ENCODE measurements at places on chromosomes 12 and 14.
A peak's percentile ranks its signal among the peaks of the same experiment; 100 is the strongest.

GRCh38 chr14:105299654-105300541 is 903 bp downstream of the BRF1 start:
- DNase-seq: peak; percentile 55

- DNase-seq: no peak
These were observed 40.8 kb downstream of the CCDC92 start for GRCh38 chr12:123931686-123932321.

GRCh38 chr12:94977766-94978468 is 25.6 kb downstream of the NDUFA12 start:
- no peak for DNase-seq

DNA sequence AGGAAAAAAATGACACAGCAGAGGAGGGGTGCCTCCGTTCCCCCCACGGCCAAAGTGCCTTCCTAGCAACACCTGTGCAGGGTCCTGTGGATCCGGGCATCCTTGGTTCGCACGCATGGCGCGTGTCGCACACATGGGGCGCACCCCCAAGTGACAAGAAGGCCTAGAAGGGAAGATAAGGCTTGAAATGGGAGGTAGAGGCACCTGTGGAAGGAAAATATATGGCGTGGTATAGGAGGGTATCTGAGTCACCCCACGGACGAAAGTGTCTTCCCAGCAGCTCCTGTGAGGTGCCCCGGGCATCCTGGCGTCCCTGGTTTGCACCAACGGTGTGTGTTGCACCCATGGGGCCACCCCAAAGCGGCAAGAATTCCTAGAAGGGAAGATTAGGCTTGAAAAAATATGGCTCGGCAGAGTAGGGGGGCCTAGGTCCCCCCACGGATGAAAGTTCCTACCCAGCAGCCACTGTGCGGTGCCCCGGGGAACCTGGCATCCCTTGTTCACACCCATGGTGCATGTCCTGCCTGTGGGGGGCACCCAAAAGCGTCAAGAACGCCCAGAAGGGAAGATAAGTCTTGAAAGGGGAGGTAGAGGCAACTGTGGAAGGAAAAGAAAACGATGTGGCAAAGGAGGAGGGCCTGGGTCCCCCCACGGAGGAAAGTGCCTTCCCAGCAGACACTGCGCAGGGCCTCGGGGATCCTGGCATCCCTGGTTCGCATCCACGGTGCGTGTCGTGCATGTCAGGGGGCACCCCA is 280.0 kb downstream of the ALG10 start:
- DNase-seq: no peak

DNA sequence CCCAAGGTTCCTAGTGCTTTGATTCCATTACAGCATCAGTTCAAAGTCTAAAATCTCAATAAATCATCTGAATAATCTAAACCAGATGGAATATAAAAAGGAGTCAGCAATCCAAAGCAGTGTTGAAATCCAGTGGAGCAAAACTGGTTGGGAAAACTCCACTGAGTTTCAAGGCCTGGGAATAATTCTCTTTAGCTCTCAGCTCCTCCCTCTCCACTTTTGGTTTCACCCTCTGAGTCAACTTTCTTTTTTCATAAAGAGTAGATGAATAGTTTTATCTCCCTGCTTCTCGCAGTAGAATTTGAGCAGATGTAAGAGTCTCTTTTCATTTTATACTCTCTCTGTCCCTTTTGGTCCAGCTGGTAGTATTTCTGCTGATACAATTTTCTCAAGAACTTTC is 338.6 kb downstream of the APAF1 start:
- no peak for DNase-seq

GRCh38 chr12:50056639-50056976 is 788 bp upstream of the ASIC1 start:
- DNase-seq: no peak

DNA sequence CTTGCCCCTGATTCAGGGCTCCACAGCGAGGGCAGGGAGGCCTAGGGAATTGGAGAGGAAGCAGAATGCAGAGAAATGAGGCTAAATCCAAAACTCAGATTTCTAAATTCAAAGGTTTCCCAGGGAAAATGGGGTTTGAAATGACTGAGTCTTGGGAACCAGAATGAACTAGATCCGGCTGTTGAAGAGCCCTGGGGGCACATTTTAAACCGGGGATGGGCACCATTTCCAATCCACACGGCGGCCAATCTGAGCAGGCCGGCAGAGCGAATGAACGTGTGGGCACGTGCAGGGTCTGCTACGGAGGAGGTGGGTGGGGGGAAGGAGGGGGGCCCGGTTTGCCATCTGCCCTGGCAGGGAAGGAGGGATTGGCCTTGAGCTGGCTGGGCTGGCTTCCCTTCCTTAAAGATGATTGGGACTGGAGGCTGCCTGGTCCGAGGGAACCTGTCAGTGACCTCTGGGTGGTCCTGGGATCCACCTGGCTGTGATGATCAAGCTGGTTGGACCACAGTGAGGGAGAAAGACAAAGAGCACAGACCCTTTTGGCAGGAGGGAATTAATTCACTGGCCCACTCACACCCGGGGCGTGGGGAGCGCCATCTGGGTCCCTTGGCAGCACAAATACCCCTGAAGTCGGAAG is 161.0 kb downstream of the RBM19 start:
- DNase-seq: no peak

- no peak for DNase-seq
These were observed 4.8 kb downstream of the CCDC177 start for GRCh38 chr14:69569859-69570258.

DNA sequence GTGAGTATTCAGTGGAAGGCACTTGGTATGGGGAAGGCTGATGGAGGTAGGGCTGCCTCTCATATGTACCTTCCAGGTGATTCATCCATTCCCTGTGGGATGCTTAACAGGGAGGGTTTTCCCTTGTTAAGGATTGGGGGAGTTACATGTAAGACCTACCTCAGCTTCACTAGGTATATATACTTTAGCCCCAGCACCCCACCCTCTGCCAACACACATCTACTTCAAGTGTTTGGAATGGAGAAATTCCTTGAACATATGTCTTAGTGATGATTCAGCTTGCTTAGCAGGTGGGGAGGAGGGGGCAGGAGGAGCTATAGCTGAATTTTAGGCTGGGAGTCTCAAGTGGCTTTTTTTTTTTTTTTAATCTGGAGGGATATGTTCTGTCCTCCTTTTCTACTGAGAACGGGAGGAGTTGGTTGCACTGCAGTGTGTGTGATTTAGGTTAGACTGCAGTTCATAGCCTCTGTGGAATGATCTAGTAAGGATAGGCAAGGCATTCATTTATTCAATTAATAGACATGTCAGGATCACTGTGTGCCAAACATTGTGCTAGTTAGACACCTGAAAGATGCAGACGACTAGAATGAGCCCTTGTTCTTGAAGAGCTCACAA is 1.7 kb downstream of the PIP4K2C start:
- no peak for DNase-seq

GRCh38 chr14:59461891-59462290 is 3.3 kb downstream of the GPR135 start:
- DNase-seq: no peak

GRCh38 chr14:89781046-89781445 is 173.5 kb downstream of the EFCAB11 start:
- no peak for DNase-seq

DNA sequence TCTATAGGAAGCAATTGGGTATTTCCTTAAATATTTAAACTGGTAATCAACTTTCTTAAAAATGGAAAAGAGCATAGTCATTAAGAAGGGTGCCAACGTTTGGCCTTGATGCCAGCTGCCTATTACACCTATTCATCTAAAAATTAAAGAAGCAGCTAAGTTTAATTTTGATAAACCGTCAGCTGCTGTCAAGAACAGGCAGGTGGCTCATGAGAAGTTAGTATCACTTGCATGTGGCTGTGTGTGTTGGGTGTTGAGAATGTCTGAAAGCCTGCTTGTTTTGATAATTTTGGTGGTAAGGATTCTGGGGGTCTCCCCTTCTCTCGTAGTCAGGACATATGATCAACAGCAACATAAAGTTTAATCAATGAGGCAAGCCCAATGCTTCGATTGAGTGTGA is 6.5 kb downstream of the GLRX5 start:
- DNase-seq: no peak

GRCh38 chr12:91988086-91988923 is 157.3 kb downstream of the BTG1 start:
- no peak for DNase-seq

GRCh38 chr12:116087399-116087798 is 190.1 kb downstream of the MED13L start:
- no peak for DNase-seq

DNA sequence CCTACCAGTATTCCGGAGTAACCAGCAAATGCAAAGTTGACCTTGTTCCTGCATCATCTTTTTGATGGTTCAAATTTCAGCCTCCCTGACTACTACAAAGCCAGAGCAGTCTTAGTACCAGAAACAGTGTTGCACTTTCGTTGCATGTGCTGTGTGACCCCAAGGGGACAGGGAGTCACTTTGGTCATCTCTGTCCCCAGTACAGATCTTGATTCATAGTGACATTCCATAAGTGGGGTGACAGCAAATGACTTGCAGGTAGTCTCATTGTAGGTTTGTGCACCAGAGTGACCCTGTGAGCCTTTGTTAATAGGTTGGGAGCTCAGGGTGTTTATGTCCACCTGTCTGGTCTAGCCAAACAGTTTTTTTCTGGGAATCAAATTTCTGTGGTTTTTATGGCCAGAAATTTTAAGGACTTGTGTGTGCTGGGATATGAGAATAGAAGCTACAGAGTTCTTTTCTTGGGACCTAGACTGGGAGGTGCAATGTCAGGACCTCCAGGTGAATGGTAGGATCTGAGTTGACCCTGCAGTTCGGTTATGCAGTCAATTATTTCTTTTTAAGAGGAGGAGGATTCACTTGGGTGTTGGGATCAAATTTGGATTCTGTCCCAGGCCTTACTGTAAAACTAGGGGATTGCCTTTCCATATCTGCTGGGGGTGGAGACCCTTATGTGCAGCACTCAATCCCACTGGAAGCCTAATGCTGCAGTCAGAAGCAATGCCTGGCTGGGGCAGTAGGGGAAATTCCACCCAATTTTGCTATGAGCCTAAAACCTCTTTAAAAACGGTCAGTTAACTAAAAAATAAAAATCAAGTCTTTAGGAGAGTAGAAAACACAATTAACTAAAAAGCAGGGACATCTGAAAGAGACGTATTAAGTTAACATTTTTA is 10.1 kb downstream of the EIF5 start:
- DNase-seq: no peak

- DNase-seq: no peak
These were observed 343.2 kb downstream of the ZFP36L1 start for GRCh38 chr14:68449561-68450181.

- DNase-seq: no peak
These were observed 6.3 kb upstream of the NRIP2 start for GRCh38 chr12:2841056-2841650.

DNA sequence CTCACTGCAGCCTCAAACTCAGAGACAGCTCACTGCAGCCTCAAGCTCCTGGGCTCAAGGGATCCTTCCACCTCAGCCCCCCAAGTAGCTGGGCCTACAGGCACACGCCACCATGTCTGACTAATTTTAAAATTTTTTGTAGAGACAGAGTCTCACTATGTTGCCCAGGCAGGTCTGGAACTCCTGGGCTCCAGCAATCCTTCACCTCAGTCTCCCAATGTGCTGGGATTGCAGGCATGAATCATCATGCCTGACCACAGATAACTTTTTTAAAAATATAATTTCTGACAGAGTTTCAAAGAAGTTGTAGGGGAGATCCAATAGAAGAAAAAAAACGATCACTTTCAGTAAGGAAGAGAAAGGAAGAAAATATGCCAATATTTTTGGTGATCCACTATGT is 189.7 kb upstream of the CDKN3 start:
- no peak for DNase-seq

DNA sequence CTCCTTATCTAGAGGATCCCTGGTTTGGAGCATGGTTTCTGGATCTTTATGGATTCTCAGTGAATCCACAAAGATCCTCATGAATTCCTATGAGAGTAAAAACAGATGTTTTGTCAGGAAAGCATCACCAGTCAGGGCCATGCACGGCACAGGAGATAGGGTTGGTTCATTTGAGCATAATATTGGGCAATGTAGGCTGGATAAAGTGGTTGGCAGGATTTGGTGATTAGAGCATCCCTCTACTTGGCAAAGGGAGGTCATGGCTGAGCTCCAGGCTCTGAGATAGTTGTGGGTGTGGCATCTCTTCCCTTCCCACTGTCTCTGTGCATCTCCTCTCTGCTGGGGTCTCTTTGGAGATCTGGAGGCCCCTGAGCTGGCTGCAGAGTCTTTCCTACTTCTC is 149.8 kb downstream of the DACT1 start:
- DNase-seq: no peak

DNA sequence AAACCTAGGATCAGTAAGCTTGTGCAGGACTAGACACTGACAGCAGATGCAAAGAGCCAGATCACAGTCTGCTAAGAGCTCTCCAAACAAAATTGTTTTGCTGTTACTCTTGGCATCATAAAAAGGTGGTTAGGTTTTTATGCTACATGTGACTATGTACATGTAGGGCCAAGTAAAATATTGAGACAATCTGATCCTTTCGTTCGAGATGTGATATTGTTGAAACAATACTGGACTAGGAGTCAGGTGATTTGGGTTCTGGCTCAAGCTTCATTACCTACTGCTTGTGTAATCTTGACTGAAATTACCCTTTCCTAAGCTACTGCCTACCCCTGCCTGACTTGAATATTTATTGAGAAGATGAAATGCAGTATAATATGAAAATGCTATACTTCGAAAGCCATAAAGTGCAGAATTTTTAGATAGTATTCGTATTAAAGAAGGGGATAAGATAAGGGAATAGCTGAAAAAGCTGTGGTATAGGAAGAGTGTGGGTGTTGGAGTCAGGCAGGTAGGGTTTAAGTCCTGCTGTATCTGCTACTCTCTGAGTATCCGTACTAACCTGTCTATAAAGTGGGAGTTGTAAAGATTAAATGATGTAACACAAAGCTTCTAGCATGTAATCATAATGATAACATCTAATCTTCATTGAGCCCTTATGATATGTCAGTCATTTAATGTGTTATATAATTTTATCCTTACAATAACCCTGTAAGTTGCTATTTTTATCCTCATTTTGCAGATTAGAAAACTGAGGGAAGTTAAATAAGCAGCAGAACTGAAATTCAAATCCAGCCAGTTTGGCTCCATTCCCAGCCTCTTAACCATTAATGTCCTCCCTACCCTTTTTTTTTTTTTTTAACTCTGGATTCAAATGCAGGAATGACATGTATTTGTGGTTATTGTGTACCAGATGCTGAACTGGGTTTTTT is 38.6 kb upstream of the ATF1 start:
- DNase-seq: no peak

- DNase-seq: no peak
These were observed 670 bp downstream of the DYRK2 start for GRCh38 chr12:67649261-67649569.

DNA sequence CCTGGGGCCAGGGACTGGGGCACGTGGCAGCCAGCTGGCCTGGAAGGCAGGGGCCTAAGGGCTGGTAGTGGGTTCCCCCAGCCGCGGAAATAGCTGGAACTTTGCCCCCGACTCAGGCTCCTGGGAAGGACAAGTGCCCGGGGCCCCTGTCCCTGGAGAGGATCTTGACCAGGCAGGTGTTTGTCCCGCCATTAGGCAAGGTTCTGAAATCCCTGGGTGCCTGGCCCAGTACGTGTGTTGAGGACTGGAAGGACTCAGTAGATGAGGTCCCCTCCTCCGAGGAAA is 94.2 kb downstream of the B4GALNT3 start:
- DNase-seq: no peak

- DNase-seq: no peak
These were observed 425.6 kb downstream of the NRXN3 start for GRCh38 chr14:78595797-78596196.

- DNase-seq: no peak
These were observed 1.4 kb downstream of the SYT10 start for GRCh38 chr12:33438025-33438772.

All from GM06990 (cell line).